ENCODE measurements at places on chromosomes 12 and 14.

- DNase-seq: no peak
Observed at GRCh38 chr14:85052646-85053045, 477.3 kb upstream of the FLRT2 start.

DNA sequence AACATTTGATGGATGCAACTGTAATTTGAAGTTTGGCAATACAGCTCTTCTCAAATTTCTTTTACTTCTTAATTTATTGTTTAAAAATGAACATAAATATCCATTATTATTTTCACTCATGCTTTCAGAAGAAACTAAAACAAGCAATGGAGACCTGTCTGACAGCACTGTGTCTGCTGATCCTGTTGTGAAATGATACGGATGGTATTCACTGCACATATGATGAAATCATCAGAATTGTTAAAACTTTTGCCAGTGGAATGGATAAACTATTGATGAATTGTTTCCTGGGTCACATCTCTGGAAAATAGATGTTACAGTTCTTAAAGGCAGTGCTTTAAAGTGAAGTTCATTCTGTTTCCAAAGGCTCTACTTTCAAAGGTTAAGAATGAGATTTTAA lies 59.2 kb downstream of the WASHC4 start:
- no peak for DNase-seq

GRCh38 chr12:67070604-67071003 lies 198.6 kb upstream of the CAND1 start:
- no peak for DNase-seq

GRCh38 chr12:125540580-125541204 lies 475.5 kb downstream of the AACS start:
- no peak for DNase-seq

DNA sequence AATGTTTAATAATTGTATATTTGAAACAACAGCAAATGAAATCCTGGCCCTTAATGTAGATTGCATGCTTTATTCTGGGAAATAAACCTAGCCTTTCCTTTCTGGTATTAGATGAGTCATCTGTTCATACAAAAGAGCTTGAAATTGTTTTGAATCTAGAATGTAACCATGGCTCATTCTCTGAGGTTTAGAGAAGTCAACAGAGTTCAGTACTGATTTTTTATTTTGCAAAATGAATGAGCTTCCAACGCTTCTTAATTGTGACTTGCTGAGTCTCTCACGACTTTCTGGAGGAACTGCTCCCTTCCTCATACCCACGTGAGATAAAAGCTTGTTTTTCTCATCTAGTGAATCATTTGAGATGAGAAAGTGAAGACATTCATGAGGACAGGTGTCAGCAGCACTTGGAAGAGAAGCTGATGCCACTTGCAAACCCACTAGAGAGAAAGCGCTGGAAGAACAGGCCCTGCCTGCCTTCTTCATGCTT lies 509.6 kb downstream of the VRK1 start:
- DNase-seq: no peak

GRCh38 chr12:90287585-90287984 lies 578.9 kb upstream of the ATP2B1 start:
- no peak for DNase-seq

DNA sequence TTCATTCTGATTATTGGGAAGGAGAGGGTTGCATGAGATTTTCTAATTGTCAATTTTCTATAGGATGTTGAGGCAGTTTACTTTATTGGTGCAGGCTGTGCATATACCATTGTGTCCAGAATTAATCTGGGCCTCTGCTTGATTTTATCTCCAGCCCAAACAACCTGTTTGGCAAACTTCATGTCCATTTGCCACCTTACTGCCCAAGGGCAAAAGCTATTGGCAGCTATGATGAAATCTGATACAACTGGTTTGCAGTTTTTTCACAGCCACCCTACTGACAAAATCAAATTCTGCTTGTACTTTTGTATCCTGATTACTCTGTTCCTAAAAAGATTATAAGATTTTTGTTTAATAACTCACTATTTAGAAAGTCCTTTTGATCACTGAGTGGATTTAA lies 789.2 kb upstream of the FBXO33 start:
- no peak for DNase-seq

GRCh38 chr12:666766-667308 lies 3.6 kb upstream of the NINJ2 start:
- peak; percentile 48 for DNase-seq

DNA sequence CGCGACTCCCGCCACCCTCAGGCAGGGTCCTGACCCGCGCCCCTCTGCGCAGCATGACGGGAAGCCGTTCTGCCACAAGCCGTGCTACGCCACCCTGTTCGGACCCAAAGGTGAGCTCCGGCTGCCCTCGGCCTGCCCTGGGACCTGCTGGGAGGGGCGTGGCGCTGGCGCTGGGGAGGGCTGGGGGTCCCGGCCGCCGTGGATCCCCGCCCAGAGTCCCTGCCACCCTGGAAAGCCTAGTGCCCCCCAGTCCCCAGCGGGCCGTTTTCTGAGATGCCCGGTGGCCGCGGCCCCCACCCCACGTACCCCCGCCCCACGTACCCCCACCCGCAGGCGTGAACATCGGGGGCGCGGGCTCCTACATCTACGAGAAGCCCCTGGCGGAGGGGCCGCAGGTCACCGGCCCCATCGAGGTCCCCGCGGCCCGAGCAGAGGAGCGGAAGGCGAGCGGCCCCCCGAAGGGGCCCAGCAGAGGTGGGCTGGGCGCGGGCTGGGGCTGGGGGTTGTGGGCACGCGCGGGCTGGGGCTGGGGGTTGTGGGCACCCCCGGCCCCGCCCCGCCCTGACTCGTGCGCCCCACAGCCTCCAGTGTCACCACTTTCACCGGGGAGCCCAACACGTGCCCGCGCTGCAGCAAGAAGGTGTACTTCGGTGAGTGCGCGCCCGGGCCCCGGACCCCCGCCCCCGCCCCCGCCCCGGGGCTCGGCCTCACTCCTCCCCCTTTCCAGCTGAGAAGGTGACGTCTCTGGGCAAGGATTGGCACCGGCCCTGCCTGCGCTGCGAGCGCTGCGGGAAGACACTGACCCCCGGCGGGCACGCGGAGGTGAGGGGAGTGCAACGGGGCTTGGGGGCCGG lies 4.0 kb downstream of the CRIP2 start:
- peak; percentile 50 for DNase-seq

GRCh38 chr12:132238488-132238854 lies 90.9 kb downstream of the GALNT9 start:
- DNase-seq: no peak

DNA sequence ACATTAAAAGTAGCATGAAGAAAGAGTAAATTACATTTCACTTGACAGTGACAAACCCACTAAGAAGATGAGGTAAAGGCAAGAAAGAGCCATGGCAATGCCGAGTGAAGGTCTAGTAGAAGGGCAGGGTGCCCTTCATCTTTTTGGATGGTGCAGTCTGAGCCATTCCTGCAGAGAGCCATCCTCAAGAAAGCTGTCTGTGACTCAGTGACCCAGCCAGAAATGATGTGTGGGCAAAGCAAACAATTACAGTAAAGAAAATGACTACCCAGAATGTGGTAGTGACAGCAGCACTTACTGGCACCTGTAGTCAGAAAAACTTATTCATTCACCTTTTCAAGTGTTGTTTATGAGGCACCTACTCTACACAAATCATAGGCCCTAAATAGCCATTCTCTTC lies 281.7 kb downstream of the DUSP6 start:
- DNase-seq: no peak

GRCh38 chr14:23442721-23443356 lies 7.4 kb upstream of the MYH7 start:
- DNase-seq: no peak

- no peak for DNase-seq
Observed at GRCh38 chr14:91858536-91859275, 8.6 kb downstream of the TC2N start.

DNA sequence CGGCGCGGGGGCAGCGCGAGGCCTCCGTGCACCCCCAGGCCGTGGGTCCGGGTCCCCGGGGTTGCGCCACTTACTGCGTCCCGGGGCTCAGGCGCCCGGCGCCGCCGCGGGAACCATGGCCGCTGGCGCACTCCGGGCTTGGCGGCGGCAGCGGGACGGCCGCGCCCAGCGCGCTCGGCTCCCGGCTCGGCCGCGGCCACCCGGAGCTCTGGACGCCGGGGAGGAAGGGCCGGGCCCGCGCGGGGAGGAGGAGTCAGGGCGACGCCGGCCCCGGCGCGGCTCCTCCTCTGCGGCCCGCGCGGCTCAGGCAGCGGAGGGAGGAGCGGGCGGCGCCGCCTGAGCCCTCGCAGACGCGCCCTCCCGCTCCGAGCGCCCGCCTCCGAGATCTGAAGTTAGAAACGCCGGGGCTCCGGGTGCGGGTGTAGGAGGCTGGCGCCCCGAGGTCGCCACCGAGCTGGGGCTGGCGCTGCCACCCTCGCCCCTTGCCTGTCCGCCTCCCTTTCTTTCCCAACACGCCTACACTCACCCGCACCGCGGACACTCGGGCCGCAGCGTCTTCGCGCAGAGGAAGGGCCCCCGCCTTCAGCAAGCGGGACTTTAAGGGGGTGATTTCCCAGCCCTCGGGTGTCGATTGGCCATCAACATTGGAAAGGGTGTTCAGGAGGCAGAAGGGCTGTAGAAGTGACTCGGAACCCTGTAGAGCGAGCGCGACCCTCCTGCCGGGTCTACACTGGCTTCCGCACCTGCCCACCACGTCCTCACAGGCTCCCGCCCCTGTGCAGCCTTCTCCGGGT lies at the start of gene NIN:
TSS of gene NIN (minus strand) at position 231 of the 794 bp plus-strand sequence. CDS start 9,106 bp downstream, outside the sequence.
- peak; percentile 67 for DNase-seq

DNA sequence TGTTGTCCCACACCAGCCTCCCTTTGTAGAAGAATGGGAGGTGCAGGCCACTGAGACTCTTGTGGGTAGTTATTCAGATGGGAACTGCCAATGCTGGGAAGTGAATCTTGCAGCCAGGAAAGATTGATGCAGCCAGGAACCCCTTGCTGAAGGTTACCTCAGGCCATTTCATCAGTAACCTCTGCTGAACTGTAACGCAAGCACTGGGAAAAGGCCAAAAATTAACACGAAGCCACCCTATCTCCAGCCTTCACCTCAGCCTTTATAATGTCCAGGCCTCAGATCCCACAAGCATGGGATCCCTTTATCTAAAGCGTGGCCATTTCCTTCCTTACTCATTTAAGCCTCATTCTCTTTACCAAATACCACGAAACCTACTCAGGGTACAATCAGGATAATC lies 211.1 kb downstream of the SPTSSA start:
- DNase-seq: no peak

GRCh38 chr12:129911428-129912049 lies 7.7 kb upstream of the TMEM132D start:
- DNase-seq: no peak

DNA sequence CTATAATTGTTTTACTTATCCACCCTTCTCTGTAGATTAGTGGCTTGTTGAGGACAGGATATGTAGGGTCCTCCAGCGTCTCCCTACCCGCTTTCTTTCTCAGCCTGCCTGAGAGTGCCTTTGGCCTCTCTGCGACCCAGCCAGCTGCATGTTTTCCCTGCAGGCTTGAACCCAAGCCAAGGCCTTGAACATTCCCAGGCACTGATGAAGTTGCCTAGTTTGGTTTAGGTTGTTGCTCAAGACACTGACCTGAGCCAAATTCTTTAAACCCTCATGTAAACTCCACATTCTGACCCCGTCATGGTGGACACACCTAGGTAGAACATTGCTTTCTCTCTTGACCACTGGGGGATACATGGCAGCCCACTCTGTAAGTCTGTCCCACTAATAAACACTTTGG lies 33.4 kb upstream of the TXNRD1 start:
- DNase-seq: no peak

GRCh38 chr14:55758796-55759195 lies 178.8 kb downstream of the KTN1 start:
- DNase-seq: no peak

DNA sequence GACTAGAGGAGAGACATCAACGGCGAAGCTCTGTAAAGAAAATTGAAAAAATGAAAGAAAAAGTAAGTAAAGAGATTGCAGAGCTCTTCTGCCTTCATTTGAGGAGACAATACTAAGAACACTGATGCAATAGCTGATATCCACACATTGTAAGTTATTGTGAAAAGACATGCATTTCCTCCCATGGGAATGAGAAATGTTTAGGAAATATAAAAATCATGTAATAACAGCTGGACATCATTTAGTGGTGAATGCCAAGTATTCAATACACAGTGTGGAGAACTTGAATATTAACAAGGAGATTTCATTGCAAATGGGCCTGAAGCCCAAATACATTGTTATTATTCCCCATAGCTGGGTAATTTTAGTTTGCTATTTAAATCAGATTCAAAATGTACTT lies 179.2 kb downstream of the KICS2 start:
- no peak for DNase-seq

DNA sequence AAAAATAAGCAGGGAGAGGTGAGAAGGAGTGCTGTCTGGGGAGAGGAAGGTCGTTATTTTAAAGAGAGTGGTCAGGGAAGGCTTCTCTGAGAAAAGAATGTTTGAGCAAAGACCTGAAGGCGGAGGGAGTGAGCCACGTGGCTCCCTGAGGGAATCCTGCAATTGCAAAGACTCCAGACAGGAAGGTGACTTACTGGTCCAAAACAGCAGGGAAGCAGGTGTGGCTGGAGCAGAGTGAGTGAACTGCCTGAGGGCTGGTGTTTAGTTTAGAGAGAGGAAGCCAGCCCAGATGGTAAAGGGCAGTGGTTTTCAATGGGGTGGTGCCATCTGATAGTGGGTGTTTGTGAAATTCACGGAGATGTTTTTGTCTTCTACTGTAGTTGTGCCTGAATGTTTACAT lies 58.8 kb upstream of the LTA4H start:
- DNase-seq: no peak

- no peak for DNase-seq
Observed at GRCh38 chr14:47833011-47833410, 157.6 kb upstream of the MDGA2 start.

DNA sequence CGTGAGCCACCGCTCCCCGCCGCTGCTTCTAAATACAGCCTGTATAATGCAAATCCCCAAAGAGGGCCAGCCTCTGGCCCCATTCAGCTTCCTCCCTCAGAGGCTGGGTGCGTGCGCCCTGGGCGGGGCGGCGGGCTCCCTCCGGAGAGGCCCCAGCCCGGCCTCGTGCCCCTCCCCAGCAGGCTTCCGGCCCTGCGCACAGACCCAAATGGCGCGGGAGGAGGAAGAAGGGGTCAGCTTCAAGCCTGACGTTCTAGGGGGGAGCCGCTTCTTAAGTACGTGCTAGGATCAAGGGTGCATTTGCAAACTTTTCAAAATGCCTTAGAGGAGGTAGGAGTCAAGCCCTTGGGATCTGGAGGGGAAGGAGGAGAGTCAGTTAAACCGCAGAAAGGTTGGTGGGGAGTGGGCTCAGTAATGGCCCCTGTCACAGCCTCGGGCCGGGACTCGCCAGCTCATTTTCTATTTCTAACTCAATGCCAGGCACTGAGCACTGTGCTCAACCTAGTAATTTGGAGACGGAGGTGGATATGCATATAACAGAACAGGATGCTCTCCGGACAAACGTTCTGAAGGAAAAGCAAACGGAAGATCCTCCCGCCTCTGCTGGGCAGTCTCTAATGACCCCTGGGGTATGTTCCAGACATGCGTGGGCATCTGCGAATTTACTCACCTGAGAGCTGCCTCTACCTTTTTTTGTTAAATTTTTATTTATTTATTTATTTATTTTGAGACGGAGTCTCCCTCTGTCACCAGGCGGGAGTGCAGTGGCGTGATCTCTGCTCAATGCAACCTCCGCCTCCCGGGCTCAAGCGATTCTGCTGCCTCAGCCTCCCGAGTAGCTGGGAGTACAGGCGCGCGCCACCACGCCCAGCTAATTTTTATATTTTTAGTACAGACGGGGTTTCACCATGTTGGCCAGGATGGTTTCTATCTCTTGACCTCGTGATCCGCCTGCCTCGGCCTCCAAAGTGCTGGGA lies 32.3 kb downstream of the NINJ2 start:
- DNase-seq: peak; percentile 75

- DNase-seq: no peak
Observed at GRCh38 chr12:20629414-20630156, 65.5 kb upstream of the SLCO1C1 start.

Measured in CD4-positive, alpha-beta T cell treated with Interferon alpha-2 for 1 hour (primary cell).